LoVo (cell line): ENCODE measurements at places on chromosomes 11 and 22.

GRCh38 chr11:66003291-66003690, 988 bp downstream of the BANF1 start:
- no peak for DNase-seq

- DNase-seq, result no peak
Observed at GRCh38 chr11:27972522-27973170, 135.3 kb downstream of the KIF18A start.

GRCh38 chr11:68271023-68271780, 571 bp downstream of the C11orf24 start:
- peak; percentile 77 for DNase-seq

GRCh38 chr22:28332410-28332809, 347.2 kb downstream of the TTC28 start:
- no peak for DNase-seq

DNA sequence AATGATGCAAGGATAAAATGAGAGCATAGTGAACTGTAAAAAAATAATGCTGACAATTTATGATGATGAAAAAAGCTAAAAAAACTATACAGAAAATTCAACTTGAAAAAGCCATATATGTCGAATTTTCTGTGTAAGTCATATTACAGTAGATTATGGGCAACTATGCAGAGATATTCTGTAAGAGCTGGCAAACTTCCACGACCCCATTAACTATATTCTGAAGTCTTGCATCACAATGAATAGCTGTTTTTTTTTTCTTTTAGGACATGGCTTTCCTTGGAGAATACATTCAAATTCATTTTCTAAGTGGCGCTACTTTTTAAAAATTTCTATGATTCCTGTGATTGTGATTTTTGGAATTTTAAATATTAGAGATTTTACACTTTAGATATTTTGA, 18.4 kb downstream of the PSMD13 start:
- no peak for DNase-seq

DNA sequence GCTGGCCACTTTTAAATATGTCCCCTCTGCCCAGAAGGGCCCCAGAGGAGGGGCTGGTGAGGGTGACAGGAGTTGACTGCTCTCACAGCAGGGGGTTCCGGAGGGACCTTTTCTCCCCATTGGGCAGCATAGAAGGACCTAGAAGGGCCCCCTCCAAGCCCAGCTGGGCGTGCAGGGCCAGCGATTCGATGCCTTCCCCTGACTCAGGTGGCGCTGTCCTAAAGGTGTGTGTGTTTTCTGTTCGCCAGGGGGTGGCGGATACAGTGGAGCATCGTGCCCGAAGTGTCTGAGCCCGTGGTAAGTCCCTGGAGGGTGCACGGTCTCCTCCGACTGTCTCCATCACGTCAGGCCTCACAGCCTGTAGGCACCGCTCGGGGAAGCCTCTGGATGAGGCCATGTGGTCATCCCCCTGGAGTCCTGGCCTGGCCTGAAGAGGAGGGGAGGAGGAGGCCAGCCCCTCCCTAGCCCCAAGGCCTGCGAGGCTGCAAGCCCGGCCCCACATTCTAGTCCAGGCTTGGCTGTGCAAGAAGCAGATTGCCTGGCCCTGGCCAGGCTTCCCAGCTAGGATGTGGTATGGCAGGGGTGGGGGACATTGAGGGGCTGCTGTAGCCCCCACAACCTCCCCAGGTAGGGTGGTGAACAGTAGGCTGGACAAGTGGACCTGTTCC, 46.5 kb downstream of the GRAMD4 start:
- no peak for DNase-seq

- no peak for DNase-seq
Observed at GRCh38 chr11:250740-251299, 14.0 kb downstream of the PSMD13 start.

DNA sequence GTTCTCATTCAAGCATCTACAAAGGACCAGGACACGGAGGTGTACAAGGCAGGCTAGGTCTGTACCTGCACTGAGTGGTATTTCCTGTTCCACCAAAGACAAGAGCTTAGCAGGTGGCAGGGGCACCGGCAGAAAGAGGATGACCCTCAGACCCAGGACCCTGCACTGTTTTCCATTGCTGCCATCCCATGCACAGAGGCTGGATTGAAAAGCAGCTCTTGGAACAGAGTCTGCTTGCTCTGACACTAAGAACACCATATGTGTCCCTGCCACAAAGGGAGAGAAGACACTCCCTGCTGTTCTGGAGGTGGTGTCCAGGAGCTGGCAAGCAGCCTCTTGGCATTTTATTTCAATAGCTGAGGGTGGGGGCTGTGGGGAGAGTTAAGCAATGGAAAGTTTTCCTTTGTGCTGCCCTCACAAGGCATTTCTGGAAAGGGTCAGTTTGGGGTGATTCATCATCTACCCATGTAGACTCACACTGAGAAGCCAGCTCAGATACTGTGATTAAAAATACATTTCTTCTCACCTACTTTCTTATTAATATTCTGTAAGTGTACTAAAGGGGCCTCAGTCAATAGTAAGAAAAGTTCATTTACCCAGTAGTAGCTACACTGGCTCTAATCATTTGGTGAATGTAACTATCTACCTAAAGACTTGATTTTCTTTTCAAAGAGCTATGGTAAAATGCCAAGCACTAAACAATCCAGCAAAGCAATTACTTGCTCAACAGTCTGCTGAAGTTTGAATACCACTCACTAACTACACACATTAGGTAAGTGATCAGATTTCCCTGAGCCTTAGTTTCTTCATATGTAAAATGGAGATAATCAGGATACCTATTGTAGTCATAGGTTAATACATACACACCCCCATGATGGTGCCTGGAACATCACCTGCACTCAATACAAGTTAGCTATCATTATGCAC, 55.2 kb downstream of the SLC1A2 start:
- peak; percentile 47 for DNase-seq

DNA sequence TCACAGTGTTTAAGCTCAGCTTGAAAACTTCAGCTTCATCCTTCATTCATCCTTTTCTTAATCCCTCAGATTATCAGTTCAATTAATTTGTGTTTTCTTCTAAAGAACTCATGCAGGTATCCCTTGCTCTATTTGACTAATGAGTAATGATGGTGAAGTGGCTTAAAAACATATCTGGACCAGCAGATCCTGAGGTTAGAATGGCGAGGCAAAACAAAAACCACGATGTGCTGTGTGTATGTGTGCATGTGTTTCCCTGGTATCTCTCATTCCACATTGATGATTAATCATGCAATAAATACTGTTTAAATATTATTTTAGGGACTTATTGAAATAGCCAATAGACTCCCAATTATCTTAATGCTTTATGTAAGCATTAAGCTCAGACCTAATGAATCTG, 437.0 kb downstream of the DYNC2H1 start:
- no peak for DNase-seq

- no peak for DNase-seq
Observed at GRCh38 chr11:120794748-120795147, 229.2 kb upstream of the TBCEL start.

DNA sequence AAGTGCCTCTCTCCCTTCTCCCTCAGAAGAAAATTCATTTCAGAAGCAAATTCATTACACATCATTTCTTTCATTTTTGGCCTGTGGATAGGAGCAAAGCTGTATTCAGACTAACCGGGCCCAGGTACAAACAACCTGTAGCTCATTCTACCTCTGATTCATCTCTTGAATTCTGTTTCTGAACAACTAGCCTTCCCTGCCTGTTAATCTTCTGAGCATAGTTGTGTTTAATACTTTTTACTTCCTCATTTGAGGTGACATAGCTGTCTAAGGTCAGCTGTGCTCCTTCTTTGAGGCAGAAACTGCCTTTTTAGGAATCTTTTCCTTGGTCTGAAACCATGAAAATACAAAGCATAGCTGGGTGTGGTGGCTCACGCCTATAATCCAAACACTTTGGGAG, 12.6 kb upstream of the IL18BP start:
- DNase-seq, result no peak

DNA sequence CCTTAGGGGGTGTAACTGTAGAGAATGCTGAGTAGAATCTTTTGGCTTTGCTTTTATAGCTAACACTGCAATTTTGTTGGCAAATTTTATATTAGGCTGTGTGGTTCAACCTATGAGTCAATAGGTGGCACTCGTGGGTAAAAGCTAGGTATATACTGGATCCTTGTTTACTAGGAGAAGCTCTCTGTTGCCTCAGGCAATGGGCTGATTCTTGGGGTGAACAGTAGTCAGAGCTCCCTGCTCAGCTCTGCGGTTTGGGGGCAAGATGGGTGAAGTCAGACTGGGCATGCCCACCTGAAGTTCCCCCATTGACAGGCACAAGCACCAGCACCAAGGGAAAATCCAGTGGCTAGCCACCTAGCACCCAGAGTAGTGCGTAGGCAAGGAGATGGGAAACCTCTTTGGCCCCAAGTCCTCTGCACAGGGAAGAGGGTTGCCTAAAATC, 238.7 kb downstream of the FAM181B start:
- DNase-seq, result no peak

- DNase-seq, result no peak
Observed at GRCh38 chr11:31414338-31414737, 44.7 kb downstream of the DNAJC24 start.

DNA sequence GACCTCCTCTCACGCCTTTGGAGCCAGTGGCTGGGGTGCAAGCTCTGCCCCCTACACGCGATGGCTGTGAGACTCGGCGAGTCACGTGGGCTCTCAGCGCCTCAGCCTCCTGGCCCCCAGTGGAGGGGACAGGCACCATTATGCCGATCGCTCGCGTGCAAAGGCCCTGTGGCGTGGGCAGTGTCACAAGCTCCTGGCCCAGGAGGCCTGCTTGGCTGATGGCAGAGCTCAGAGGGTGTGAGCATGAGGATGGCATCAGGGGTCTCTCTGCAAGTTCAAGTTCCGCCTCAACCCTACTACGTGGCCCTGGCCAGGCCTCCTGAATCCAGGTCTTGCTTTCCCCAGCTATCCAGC, 90.8 kb upstream of the KCNQ1OT1 start:
- no peak for DNase-seq

DNA sequence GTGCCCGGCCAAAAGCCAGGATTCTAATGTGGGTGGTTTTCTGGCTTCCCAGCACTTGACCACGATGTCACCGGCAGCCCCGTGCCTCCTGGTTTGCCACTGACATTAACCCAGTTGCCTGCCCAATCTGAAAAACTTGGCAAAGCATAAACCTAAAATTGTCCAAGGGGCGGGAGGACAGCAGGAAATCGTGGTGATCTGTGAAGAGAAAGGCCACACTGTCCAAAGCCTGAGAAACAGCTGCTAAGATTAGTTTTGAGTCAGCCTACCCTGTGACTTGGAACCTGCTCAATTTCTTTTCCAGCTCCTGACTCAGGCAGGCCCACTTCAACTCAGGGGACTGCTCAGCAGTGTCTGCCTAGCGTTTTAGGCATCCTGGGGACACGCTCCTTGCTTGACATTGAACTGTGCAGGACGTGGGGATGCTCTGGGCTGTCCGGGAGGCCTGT, 8.2 kb upstream of the F2 start:
- DNase-seq, result no peak

DNA sequence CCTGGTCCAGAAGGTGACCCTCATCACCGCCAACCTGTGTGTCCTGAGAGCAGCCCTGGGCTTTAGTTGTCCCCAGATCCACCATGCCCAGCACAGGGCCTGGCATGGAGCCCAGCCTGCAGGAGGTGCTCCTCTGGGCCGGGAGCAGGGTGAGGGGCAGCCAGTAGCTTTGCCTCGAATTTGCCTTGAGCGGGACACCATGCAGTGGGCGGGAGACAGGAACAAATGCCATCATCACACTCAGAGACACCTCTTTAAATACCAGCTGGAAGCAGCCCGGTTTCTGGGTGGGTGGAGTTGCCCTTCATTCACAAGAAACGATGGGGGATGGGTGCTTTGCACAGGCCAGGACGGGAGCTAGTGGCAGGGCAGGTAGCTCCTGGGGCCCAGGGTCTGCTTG, 19.3 kb downstream of the FLRT1 start:
- no peak for DNase-seq

DNA sequence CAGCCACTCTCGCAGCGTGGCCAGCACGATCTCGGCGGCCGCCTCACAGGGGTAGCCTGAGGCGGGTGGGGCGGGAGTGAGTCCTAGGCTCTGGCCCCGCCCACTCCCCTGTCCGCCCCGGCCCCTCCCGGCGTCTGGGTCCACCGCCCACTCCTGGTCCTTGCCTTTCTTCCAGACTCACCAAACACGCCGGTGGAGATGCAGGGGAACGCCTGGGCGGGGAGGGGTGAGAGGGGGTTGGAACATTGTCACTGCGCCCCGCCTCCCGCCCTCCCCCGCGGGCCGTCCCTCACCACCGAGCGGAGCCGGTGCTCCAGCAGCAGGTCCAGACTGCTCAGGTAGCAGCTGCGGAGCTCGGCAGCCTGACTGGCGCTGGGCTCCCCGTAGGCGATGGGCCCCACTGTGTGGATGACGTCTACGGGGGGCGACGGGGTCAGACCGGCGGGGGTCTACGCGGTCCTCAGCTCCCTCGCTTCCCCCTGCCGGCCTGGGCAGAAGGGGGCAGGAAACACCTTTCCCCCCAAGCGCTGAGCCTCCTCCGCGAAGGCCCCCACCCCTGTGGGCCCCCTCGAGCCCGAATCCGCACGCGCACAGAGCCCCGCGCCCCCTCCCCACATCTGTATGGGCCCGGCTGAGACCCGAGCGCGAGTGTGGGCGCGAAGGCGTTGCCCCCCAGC, 13.2 kb downstream of the OTUB1 start:
- no peak for DNase-seq

- no peak for DNase-seq
Observed at GRCh38 chr11:95708681-95709080, 80.9 kb downstream of the FAM76B start.

DNA sequence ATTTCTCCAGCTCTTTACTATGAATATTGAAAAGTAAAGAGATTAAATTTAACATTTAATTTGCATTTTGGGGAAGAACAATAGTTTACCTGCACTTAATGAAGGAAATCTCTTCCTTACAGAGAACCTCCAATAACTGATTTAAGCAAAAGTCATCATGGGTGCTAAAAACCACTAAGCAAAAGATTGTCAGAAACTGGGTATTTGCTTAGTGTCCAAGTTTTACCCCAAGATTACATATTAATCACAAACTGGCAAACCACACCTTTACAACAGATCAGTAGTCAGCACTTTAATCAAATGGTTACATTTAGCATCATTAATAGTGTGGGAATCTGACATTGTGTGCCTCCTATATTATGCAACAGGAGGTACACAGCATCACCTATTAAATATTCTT, 2.7 kb downstream of the ZBTB44 start:
- no peak for DNase-seq
